ENCODE measurements at places on chromosomes 4 and X. TPM values are rescaled to one million over a fixed set of nuclear protein-coding genes. Genes with fewer than 3 reads are reported as not detected.

RNF128 gene
- 1.2 TPM for polyA plus RNA-seq

GRCh38 chrX:19750783-19751467, 136.5 kb downstream of the SH3KBP1 start:
- no peak overlapping the region for H3K27ac ChIP-seq
- H3K36me3 ChIP-seq = no peaks in the 10 kb centered on the region
- DNase-seq = peak; percentile 20
- no peak overlapping the region for H3K4me3 ChIP-seq
- no peaks in the 10 kb centered on the region for H3K4me1 ChIP-seq
- H3K27me3 ChIP-seq = no peaks in the 10 kb centered on the region

GPR50 gene
- 0.64 TPM for polyA plus RNA-seq

BRS3 gene
- not detected for polyA plus RNA-seq

DNA sequence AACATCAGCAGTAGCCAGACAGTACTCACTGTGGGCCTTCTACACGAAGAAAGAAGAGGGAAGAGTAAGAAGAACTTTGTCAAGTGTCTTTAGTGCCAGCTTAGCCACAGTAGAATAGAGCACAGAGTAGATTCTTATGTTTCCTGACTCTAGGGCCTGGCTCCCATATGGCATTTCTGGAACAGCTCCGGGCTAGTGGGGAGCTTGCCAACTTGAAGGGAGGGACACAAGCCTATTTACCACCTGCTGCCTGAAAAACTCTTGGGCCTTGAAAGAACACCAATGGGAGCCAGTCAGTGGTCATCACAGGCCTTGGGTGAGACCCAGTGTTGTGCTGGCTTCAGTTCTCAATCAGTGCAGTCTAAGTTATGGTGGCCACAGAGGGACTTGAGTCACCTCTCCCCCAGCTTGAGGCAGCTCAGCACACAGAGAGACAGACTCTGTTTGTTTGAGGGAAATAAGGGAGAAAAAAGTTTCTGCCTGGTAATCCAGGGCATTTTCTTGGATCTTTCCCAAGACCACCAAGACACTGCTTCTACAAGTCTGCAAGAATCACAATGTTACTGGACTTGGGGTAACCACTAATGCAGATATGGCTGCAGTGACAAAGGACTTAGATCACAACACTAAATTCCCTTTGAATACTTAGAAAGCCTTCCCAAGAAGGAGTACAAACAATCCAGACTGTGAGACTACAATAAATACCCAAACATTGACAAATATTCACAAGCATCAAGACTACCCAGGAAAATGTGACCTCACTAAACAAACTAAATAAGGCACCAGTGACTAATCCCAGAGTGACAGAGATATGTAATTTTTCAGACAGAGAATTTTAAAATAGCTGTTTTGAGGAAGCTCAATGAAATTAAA, 261.0 kb upstream of the NDST3 start:
- H3K27me3 ChIP-seq = no peaks in the 10 kb centered on the region
- no peaks in the 10 kb centered on the region for H3K4me1 ChIP-seq
- no peak overlapping the region for H3K27ac ChIP-seq
- DNase-seq = no peak

Measured in GM23338 (cell line).